ENCODE measurements at places on chromosomes 6 and 20. TPM values are rescaled to one million over a fixed set of nuclear protein-coding genes. Genes with fewer than 3 reads are reported as not detected.

COL20A1 gene
- polyA plus RNA-seq = 6.9 TPM

MLIP gene
- 33.0 TPM for polyA plus RNA-seq

COL9A1 gene
- polyA plus RNA-seq = 14.8 TPM

GRCh38 chr20:56698749-56699148 lies 69.6 kb downstream of the TFAP2C start:
- no peak for DNase-seq

- DNase-seq = no peak
Measured at GRCh38 chr20:2973574-2973973, 69.8 kb upstream of the GNRH2 start.

DNA sequence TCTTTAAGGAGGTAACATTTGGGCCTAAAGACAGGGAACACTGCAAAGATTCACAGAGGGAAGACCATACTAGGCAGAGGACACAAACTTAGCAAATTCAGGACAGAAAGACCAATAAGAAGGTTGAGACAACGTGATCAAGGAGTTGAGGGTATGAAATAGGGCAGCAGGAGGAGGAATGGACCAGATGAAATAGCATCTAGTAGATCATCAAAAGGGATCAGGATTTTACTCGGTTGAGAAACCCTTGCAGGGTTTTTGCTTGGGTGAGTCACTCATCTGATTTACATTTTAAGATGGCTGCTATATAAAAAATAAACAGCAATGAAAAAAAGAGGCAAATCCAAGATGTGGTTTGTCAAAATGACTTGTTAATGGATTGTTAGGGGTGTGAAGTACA lies 4.7 kb downstream of the BCLAF1 start:
- no peak for DNase-seq

PGC gene
- polyA plus RNA-seq = not detected

GRCh38 chr6:3109761-3110160 lies 8.8 kb upstream of the BPHL start:
- no peak for DNase-seq

GRCh38 chr6:113697632-113698410 lies 159.3 kb upstream of the MARCKS start:
- no peak for DNase-seq

DNA sequence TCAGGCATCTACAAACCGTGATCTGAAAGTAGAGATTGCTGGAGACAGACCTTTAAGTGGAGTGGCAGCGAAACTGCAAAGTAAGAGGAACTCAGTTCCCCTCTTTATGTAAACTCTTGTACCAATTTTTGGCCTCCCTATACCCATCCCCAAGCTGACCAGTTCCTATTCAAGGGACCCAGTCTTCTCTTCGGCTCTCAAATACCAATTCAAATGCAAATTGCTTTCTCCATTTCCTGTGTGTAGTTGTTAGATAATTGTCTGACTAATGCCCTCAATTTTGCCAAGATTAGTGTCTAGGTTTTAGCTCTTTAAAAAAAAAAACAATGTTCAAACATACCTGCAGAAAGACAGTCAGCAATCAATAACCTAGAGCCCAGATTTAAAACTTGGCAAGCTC lies 150.9 kb downstream of the EYA4 start:
- no peak for DNase-seq

- peak; percentile 70 for DNase-seq
Measured at GRCh38 chr20:48398506-48399449, 429.0 kb downstream of the PREX1 start.

DNA sequence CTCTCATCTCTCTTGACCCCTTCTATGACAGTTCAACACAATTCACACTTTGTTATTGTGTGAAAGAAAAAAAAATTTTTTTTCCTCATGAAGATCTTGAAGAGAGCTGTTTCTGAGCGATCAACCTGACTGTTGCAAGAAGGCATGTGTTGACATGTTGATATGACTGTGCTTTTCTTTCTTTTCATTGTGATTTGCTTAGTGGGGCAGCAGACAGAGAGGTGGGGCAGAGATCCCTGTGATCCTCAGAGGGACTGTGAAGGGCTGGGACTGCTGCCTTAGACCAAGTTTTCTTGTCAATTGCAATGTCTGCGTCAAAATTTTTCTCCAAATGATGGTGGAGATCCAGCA lies 70.8 kb upstream of the IYD start:
- no peak for DNase-seq

LRRC73 gene
- polyA plus RNA-seq = 0.16 TPM

CD40 gene
- 6.1 TPM for polyA plus RNA-seq

DNA sequence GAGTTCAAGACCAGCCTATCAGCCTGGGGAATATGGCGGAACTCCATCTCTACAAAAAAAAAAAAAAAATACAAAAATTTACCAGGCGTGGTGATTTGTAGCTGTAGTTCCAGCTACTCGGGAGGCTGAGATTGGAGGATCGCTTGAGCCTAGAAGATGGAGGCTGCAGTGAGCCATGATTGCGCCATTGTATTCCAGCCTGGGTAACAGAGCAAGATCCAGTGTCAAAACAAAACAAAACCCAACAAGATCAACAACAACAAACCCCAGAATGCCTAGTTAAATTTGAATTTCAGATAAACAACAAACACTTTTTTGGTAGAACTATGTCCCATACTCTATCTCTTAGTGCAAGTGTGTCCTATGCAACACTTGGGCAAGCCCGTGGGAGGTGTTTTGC lies 39.9 kb downstream of the SNAI1 start:
- DNase-seq = no peak

DNA sequence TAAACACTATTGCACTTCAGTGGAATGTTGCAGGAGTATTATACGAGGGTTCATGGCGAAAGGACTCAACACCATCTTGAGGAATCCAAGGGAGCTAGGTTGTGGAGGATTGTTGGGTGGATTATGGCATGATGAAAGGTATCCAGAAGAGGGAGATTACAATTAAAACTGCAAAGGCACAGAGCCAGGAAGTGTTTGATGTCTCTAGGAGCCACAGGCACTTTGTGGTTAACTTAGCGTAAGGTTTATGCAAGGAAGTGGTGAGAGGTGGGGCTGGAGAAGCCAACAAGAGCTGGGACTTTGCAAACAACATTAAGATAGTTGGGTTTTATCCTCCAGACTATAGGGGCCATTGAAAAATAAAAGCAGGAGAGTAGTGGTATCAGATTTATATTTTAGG lies 86.6 kb upstream of the TPD52L1 start:
- no peak for DNase-seq

DNA sequence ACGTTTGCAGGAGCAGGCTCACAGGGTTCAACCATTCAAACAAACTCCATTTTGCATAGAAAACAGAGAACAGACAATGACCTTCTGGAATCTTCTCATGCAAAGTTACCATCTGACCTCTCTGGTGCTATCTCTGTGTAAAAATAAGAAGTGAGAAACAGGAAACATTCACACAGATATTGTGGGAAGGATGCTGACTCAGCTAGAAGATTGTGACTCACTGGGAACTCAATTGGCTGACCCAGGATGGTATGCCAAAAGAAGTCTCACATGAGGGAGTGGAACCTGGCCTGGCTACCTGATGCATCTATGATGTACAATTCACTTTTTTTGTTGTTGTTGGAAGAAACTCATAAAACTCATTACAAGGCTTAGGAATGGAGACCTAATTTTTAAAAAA lies 61.1 kb upstream of the TBX18 start:
- DNase-seq = no peak

BTN1A1 gene
- 0.19 TPM for polyA plus RNA-seq

- DNase-seq = no peak
Measured at GRCh38 chr6:84791233-84791632, 26.8 kb upstream of the TBX18 start.

RFX6 gene
- polyA plus RNA-seq = 0.06 TPM

GRCh38 chr20:32920530-32921298 lies 62.0 kb downstream of the EFCAB8 start:
- no peak for DNase-seq

GPR6 gene
- not detected for polyA plus RNA-seq

DNA sequence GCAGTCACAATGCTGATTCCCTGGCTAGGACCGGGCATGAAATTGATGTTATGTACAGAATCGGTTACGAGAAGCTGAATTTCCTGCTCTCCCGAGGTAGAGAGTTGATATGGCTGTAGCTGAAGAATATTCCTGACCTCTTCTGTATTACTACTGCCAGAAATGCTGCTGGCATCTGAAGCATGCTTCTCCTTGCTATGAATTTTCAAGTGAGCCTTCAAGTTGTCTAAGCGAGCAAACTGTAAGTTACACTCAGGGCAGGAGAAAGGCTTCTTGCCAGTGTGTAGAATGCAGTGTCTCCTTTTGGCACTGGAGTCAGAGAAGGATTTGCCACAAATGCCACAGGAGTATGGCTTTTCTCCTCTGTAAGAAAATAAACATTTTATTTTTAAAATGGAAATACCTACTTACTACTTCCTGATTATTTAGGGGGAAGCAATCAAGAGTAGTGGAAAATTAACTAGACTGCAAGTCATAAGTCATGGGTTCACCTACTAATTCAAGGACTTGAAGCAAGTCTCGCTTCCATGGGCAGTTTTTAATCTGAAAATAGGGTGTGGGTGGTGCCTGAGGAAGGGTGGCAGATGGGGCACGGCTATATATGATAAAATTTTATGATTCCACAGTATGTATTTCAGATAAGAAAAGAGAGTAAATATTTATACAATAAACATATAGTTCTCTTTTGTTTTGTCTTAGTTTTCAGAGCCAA lies 10.8 kb upstream of the MICAL1 start:
- no peak for DNase-seq

GRCh38 chr6:142474531-142475289 lies 172.9 kb downstream of the ADGRG6 start:
- DNase-seq = peak; percentile 72

DNA sequence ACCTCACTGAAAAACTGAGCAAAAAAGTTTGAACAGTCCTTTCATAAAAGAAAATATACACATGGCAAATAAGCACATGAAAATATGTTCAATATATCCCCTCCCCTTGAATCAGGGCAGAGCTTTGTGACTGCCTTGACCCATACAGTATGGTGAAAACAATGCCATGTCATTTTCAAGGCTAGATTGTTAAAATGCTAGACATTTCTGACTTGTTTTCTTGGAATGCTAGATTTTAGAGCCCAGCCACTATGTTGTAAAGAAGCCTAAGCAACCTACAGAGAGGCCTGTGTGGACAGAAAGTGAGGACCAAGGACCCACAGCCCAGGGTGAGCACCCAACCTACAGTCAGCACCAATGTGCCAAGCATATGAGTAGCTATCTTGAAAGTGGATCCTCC lies 17.1 kb upstream of the ASF1A start:
- DNase-seq = no peak

GRCh38 chr6:6546318-6547109 lies 42.0 kb upstream of the LY86 start:
- peak; percentile 61 for DNase-seq

- DNase-seq = peak; percentile 77
Measured at GRCh38 chr6:80472271-80472670, 365.8 kb downstream of the BCKDHB start.

STX11 gene
- polyA plus RNA-seq = 2.5 TPM

HLA-DRB5 gene
- 4.2 TPM for polyA plus RNA-seq

GHRH gene
- polyA plus RNA-seq = not detected

DNA sequence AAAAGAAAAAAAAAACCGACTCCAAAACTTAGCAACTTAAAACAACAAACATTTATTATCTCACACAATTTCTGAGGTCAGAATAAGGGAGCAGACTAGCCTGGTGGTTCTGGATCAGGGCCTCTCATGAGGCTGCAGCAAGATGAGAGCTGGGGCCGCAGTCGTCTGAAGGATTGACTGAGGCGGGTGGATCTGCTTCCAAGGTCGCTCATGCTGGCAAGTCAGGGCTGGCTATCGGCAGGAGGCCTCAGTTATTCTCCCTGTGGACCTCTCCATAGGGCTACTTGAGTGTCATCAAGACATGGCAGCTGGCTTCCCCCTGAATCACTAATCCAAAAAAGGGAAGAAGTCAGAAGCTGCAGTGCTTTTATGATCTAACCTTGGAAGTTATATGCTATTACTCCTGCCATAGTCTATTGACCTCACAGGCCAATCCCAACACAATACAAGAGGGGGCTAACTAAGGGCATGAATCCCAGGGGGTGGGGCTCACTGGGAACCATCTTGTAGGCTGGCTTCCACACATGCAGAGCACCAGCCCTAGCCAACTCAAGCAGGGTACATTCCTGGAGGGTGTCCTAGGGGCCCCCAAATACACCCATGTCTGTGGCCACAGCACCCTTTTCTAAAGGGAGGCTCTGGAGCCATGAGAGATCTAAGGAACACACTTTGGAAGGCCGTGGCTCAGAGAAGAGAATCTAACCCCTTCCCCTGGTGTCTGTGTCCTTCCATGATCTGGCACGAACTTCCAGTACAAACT lies 11.3 kb downstream of the EBF4 start:
- no peak for DNase-seq

C20orf144 gene
- 0.14 TPM for polyA plus RNA-seq

DNA sequence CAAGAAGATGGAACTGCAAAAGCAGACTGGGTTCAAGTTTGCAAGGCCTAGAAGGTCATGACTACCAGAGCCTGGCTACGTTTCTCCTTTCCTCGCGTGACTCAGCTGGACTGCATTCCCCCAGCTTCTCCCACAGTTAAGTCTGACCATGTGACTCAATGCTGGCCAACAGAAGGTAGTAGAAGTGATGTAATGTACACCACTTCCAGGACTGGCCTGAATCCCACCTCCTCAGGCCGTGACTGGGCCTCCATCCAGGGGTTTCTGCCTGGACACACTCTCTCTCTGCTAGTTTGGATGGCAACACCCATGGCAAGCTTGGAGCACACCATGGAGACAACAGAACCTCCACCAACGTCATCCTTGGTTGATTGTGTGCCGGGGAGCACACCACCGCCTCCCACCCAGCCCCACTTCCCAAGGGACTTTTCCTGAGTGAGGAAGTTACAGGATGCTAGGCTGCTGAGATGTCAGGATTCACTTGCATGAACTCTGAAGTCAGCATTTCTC lies 112.0 kb upstream of the CDYL start:
- peak; percentile 96 for DNase-seq

DNA sequence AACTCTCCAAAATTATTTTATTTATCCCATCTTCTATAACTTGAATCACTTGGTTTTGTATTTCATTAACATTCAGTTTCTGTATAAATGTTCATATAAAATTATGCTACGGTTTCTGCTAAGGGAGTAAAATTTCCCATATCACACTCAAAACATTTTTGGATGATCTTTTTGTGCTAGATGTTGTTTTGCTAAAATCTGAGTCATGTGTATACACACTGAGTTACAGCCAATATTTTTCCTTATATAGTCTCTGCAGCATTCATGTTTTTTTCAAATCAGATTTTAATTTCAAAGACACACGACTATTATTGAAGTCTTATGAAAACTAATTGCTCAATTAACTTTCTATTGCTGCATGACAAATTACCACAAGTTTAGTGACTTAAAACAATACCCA lies 54.3 kb upstream of the SLC2A12 start:
- no peak for DNase-seq

FAM217A gene
- polyA plus RNA-seq = not detected

DNA sequence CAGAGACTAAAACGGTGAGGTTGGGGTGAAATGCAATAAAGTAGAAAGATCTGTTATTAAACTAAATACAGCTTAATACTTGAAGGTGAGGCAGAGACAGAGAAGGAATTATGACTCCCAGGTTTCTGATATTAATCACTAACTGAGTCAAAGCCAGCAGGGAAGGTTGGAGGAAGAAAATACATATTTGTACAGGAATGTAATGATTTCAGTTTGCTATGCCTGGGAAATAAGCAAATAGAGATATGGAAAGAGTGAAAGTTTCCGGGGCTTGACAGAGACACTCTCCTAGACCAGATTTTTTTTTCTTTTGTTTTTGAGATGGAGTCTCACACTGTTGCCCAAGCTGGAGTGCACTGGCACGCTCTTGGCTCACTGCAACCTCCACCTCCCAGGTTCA lies 76.8 kb downstream of the PTPRK start:
- peak; percentile 30 for DNase-seq

Data from muscle of leg (tissue), 16 donors.